AG09309 (cell line): ENCODE measurements at places on chromosomes 7 and 10.

GRCh38 chr10:92702301-92702916 lies 12.7 kb downstream of the HHEX start:
- no peak for DNase-seq

DNA sequence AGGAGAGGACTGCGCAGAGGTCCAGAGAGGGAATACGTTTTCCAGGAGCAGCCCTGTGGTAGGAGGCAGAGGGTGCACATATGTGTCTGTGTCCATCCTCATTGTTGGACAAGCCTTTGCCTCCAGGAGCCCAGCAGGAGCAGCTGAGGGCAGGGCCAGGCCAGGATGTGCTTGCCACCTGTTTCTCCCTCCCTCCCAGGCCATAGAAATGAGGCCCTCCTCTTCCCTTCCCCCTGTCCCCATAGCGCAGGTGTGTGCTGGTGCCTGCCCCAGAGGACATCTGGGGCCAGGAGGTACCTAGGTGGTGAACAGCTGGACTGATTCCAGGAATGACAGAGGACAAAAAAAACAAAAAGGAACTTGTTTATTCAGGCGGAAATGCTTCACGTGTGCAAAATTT lies 10.5 kb upstream of the CXCL12 start:
- DNase-seq: no peak

GRCh38 chr7:151352512-151352911 lies 10.9 kb downstream of the NUB1 start:
- DNase-seq: no peak

GRCh38 chr10:92203919-92204623 lies 86.8 kb downstream of the CPEB3 start:
- no peak for DNase-seq

- no peak for DNase-seq
These were observed 138.9 kb upstream of the PTN start for GRCh38 chr7:137482466-137482865.

GRCh38 chr10:122981066-122981464 lies 864 bp downstream of the PSTK start:
- peak; percentile 11 for DNase-seq

GRCh38 chr10:113302062-113302461 lies 250.8 kb upstream of the HABP2 start:
- no peak for DNase-seq

- DNase-seq: no peak
These were observed 29.0 kb downstream of the CPXM2 start for GRCh38 chr10:123862421-123863182.

DNA sequence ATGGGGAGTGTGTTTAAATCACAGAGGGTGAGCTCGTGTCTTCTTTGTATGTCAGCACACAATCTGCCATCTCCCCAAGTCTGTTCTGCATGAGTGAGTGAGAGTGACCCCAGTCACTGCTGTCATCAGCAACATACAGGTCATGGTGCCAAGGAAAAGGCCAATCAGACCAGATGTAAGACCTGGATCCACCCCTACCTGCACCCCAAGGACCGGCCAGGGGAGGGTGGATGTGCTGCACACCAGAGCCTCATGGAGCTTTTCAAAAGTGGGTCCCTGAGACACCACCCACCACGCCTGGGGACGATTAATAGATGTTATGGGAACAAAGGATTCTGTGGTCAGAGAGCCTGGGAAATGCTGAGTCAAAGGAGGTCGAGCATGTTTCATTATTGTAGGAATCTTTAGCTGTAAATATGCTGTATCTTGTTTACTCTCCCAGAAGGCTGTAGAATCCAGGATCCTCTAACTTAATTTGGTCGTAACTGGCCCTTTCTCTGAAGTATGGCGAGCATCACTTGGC lies 420.5 kb downstream of the RPS24 start:
- DNase-seq: no peak

GRCh38 chr10:78375854-78376785 lies 342.5 kb downstream of the RPS24 start:
- no peak for DNase-seq

- DNase-seq: no peak
These were observed 66.0 kb downstream of the ANLN start for GRCh38 chr7:36455646-36456045.

- DNase-seq: no peak
These were observed 45.6 kb downstream of the BMPR1A start for GRCh38 chr10:86801995-86802394.
